ENCODE measurements at places on chromosomes 4 and X.

DNA sequence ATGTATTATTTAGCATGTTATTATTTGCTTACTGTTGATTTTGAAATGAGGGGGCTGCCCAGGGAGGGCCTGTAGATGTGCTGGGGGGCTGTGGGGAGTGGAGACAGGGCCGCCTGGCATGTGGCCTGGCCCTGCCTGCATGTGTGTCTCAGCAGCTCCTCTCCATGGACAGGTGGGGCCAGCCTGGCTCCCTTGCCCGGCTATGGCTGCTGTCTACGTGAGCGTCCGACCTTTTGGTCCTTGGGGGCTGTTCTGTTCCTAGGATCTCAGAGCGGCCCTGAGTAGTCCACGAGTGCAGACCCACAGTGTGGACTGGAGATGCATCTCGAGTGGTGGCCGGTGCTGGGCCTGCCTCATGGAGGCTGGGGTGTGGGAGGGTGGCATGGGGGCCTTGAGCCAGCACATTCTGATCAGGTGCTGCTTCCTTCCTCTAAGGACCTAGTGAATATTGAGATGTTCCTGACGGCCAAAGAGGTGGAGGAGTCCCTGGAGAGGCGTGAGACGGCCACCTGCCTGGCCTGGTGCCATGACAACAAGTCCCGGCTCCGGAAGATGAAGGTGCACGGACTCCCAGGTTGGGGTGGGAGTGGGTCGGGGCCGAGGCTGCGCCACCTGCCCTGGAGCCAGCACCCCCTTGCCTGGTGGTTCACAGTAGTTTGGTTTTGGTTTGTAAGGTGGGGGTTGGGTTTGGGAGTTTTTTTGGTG is 24.9 kb upstream of the UVSSA start:
- DNase-seq = no peak

GRCh38 chrX:27555514-27555913 is 34.6 kb upstream of the DCAF8L2 start:
- DNase-seq = no peak

GRCh38 chr4:186689476-186689875 is 34.2 kb downstream of the FAT1 start:
- DNase-seq = no peak

DNA sequence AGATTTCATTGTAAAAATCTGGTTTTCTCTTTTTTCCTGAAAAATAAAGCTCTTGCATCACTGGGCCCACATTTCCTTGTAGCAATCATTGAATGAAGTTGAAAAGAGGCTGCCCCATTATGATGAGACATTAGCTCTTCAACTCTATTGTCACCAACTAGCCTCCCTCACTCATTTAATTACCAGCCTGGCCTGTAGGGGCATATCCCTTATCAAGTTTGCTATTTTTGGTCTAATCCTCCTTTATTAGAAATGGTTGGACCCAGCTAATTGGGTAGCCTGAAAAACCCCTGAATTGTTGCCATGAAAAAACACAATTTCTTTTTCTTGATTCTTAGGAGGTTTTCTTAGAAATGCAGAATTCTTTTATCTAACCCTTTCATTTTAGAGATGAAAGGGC is 164.6 kb upstream of the CASK start:
- no peak for DNase-seq

DNA sequence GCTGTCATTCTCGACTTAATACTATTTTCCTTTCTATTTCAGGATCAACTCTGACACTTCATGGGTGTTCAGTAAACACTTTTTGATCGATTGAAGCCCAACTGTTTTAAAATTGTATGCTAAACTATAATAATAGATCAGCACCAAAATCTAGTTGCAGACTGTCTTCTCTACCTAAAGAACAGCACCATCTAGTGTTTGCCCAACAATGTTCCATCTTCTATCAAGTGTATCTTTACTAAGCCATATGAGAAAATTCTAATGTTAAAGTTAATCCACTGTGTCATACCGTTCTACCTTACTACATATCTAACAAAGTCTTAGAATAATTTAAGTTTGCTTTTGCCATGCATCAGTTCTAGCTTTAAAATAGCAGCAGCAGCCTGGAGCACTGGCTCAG is 113.0 kb upstream of the PRDX4 start:
- no peak for DNase-seq

DNA sequence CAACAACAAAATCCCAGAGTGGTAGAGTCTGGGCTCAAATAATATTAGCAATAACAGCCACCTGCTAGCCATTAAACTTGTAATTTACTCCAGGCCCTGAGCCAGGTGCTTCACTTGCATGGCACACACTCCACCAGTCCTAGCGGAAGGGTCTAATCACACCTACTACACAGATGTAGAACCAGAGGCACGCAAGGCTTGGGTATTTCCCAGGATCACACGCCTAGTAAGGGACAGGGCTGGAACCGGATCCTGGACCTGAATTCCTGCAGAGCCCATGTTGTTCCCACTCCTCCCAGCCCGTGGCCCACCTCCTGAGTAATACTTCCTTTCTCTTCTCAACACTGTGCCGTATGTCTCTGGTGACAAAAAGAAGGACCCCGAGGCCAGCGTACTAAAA is 5.7 kb downstream of the MAGEA1 start:
- DNase-seq = no peak

DNA sequence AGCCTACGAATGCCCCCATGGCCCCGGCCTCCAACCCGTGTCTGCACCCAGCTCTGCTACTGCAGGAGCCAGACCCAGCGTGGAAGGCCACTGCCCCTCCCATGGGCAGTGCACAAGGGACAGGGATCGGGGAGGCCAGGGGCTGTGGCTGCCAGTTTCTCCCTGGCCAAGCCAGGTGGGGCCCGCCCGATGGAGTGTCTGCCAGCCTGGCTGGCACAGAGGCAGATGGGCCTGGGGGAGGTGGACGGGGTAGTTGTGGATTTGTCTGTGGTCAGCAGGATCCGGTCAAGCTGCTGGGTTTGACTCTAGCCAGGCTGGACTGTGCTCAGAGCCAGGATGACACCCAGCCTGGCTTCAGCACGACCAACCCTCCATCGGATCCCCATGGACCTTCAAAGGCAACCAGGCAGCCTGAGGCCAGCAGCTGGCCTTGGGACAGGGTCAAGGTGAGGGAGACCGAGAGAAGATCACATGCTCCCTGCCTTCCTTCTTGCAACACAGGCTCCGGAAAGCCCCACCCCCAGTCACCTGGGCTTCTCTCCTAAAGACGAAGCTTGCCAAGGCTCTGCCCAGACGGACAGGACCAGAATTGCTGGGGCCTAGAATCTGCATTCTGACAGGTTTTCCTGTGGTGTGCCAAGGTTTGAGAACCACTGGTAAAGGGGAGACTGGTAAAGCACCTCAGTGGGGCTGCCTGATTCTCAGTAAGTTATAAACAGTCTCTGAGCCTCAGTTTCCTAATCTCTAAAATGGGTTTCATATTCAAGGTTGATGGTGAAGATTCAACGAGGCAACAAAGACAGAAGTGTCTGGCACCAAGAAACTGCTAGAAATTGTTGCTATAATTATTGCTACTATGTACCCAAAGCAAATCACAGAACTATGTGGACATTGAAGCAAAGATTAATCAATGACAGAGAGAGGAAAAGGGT is 78.6 kb downstream of the PPP2R2C start:
- no peak for DNase-seq

DNA sequence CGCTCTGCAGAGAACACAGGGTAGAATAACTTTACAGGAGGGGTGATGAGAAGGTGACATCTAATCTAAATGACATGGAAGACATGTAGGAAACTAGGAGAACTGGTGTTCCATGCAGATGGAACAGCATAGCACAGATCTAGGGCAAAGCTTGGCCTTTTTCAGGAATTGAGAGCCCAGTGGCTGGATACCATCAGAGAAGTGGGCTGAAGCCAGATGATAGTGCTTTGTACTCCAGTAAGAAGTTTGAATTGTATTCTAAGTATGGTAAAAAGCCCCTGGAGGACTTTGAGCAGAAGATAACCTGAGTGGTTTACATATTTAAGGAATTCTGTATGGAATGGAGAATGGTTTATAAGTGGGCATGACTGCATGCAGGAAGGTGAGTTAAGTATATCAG is 32.8 kb downstream of the ENOPH1 start:
- no peak for DNase-seq

- DNase-seq = no peak
Measured at GRCh38 chrX:136310411-136310810, 9.6 kb downstream of the ADGRG4 start.

DNA sequence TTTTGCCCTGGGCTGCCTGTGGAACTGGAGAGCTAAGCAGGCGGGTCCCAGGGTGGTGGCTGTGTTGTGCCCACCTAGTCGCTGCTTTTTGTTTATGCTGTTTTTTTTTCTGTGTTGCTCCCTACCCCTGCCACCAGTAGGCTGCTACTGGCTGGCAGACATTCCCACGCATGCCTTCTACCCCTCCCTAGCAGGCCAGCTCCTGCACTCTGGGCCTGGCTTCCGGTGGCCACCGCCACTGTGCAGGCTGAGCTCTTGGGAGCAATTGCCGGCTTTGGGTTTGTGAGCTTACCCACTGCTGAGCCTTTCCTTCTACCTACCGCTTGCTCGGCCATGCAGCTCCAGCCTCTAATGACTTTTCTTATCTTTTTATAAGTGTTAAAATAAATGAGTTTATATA is 57.6 kb downstream of the RBM46 start:
- no peak for DNase-seq

DNA sequence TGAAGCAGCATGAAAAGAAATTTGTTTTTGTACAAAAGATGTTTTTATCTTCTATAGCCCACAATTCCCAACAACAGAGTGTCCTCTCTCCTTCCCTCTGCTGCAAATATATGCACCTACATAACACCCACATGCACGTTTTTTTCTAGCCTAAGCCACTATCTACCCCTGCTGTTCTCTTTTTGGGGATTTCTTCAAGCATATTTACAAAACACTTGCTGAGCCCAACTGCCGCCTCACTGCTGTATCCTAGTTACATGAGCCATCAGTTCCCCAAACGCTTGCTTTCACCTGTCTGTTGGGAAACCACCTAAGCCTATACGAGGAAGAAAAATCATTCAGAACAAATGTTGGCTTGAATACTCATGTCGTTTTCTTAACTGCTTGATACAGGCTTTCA is 127.2 kb downstream of the CHRNA9 start:
- DNase-seq = peak; percentile 9

DNA sequence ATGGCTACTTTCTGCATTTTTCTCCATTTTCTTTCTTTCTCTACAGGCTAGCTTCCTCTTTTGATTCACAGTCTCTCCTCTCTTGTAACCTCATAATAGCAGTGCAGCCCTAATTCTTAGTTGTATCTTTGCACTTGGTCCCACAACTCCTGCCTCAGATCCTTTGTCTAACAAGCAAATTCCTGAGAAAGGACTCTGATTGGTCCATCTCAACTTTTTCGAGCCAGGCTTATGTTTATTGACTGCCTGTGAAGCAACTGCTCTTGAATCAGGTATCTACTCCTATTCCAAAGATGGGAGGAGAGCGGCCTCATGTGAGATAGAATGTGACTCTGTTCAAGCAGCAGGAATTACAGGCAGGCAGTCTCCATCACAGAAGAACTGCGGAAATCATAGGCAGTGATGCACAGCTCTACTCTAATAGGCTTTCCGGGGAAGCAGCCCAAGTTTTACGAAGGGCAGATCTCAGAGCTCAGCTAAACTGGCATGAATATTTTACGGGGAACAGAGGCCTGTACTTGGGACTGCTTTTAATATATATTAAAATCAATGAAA is 123.5 kb downstream of the GABRB1 start:
- no peak for DNase-seq

DNA sequence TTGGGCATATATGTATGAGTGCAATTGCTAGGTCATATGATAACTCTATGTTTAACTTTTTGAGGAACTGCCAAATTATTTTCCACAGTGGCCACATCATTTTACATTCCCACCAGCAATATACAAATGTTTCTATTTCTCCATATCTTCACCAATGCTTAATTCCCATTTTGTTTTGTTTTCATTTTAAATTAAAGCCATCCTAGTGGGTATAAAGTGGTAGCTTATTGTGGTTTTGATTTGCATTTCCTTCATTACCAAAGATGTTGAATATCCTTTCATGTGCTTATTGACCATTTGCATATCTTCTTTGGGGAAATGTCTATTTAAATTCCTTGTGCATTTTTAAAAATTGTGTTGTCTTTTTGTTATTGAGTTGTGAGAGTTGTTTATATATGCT is 36.7 kb upstream of the SCOC start:
- no peak for DNase-seq

- no peak for DNase-seq
Measured at GRCh38 chr4:48190839-48191238, 56.8 kb upstream of the TXK start.

DNA sequence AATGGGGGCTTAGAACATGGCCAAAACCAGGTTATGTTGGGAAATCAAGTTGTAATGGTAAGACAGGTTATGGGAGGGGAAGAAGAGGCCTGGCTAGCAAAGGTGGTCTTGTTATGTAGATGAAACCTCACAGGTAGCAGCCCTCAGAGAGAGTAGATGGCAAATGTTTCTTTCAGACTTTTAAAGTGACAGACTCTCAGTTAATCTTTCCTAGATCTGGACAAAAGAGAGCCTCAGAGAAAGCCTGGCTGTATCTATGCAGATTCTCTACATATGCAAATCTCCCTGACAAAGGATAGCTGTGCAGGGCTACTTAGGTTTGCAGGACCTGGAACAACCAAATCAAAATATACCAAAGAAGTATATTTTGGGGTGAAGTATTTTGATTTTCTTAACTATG is 284.1 kb upstream of the AMOT start:
- DNase-seq = no peak

DNA sequence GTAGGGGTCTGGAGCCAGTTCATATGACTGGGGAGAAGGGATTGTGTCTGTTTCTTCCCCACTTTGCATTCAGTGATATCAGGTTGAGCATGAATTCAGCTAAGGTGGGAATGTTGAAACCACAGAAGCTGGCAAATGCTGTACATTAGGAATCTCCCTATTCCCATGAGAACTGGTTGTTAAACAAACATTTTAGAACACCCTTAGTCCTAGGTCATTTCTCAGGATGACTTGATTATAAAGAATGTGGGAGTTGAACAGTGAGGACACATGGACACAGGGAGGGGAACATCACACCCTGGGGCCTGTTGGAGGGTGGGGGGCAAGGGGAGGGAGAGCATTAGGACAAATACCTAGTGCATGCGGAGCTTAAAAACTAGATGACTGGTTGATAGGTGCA is 62.6 kb upstream of the LIMCH1 start:
- DNase-seq = no peak

DNA sequence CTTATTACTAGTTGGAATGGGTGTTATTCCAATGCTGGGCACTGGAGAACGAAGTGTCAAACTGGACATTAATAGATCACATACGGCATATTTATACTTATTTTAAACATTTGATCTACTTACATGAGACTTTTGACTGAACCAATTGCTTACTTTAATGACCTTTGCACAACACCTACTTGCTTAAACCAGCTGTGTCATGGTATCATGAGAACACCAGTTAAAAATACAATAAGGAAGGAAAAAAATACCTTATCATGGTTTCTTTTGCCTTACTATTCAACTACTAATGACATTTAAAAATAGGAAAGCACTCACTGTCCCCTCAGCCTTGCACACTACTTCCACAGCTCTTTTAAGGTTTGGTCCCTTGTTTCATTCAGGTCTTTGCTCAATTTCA is 146.9 kb downstream of the FAM13A start:
- no peak for DNase-seq

DNA sequence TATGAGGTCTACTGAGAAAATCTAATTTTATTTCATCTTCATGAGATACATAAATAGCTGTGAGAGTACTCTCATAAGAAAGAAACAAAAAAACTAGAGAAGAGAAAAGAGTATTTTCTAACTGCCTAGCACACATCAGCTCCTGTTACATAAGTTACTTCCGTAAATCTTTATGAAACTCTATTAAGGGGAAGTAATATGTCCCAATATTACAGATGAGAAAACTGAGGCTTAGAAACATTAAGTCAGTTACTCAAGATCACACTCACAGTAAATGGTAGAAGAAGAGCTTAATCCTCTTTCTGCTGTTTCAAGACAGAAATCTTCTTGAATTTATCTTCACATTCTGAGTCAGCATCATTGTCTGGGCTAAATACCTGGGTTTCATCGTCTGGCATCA is 164.1 kb downstream of the DTHD1 start:
- DNase-seq = no peak

Data from NCI-H1436 treated with DMSO at 0.1 percent for 48 hours (cell line).